ENCODE measurements at places on chromosomes 2 and 18.

- no peak for DNase-seq
Observed at GRCh38 chr2:26721115-26722032, 28.9 kb downstream of the KCNK3 start.

DNA sequence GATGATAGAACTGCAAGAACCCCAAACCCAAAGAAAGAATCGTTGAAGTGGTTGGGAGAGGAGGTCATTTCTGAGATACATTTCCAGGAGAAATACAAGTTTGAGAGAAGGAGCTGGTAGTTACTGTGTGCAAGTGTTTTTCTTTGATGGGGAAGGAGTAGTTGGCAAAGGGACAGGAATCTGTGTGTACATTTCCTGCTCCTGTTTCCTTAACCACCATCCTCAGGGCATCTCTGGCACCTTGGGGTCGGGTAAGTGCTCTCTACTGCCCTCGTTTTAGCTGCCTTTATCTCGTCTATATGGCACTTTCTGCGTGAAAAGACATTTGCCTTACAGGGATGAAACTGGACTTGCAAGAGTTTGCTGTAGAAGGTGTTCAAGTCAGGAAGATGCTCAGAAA, 27.3 kb downstream of the CDC42EP3 start:
- DNase-seq, result no peak

GRCh38 chr2:28951910-28952835, 28.9 kb upstream of the TOGARAM2 start:
- DNase-seq, result no peak

GRCh38 chr18:5444847-5445246, 99.0 kb downstream of the EPB41L3 start:
- no peak for DNase-seq

DNA sequence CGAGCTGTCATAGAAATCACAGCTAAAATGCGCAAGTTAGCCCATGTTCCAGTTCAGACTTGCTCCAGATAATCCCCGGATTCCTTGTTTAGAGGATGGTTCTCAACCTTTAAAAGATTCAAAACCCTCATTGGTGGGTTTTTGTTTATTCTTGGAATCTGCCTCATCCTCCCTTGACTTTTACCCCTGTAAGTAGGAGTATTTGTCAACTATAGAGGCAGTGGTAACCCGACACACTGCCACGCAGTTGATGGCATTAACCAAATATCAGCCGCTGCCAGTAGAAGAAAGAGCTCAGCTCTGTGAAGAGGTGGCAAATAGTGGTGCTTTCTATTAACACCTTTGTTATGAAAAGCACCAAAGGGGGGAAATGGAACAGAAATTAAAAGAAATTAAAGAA, 40.4 kb upstream of the SELENOI start:
- DNase-seq, result no peak

DNA sequence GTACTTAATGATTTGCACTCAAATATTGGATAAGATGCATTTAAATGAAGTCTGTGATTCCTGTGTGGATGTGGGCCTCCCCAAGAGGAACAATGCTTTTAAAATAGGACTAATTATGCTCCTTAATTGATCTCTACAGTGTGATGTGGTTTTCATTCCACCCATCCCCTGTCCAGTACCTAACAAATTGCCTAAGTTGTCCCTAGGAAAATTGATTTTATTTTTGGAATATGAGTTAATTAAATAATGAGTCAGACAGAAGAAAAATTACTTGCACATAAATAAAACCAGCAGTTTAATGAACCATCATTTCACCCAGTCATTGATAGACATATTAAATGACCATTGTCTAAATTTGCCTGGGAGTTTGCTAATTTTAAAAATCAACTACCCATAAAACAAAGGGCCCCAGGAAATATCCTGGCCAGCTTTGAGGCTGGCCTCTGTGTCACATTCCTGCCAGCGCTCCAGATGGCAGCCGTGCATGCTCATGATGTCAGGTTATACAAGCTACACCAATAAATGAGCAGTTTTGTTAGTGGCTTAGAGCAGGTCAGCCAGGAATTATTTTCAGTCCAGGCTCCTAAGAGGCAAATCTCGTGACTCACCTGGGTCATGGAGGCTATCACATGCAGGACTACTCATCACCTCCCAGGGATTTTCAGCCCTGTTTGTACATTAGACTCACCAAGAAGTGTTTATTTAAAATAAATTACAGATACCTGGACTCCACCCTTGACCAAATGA, 31.9 kb downstream of the ABHD3 start:
- DNase-seq, result no peak

DNA sequence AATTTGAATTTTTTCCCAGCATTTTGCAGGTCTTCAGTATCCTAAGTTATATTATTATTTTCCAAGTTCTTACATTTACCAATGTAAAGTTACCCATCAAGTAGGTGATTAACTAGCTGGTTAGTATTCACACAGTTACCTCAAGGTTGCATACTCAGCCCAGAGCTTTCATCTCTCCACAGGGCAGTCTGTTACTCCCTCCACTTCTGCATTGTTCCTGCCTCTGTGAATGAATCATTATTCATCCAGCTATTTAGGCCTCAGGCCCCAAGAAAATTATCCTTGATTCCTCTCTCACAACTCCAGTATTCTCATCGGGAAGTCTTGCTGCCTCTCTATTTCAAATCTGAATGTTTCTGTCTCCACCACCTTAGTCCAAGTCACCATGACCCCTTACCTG, 92.2 kb downstream of the SMC6 start:
- no peak for DNase-seq

DNA sequence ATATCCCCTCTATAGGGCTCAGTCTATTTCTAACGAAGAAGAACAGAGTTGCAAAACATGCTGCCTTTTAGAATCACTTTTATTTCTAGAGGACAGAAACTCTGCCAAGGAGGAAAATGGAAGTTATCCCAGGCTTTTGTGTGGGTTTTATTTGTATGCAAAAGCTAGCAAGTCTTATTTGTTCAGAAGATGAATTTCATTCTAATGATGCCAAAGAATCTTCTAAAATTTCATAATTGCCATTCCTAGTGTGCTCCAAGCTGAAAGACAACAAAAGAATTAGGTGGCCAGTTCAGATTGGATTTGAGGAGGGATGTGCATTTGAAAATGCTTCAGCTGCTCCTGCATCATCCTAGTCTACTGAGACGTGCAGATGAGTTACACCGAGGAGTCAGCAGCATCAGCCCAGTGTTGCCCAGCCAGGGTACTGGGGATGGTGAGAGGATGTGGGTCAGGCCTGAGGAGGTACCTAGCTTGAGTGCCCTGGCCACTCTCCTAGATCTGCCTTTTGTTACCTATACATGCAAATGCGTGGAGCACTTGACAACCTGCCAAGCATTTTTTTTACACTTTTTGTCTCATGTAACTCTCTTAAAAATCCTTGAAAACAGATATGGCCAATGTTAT, 80.1 kb downstream of the KCNS3 start:
- no peak for DNase-seq

- DNase-seq, result no peak
Observed at GRCh38 chr2:8956774-8957173, 46.7 kb downstream of the MBOAT2 start.

DNA sequence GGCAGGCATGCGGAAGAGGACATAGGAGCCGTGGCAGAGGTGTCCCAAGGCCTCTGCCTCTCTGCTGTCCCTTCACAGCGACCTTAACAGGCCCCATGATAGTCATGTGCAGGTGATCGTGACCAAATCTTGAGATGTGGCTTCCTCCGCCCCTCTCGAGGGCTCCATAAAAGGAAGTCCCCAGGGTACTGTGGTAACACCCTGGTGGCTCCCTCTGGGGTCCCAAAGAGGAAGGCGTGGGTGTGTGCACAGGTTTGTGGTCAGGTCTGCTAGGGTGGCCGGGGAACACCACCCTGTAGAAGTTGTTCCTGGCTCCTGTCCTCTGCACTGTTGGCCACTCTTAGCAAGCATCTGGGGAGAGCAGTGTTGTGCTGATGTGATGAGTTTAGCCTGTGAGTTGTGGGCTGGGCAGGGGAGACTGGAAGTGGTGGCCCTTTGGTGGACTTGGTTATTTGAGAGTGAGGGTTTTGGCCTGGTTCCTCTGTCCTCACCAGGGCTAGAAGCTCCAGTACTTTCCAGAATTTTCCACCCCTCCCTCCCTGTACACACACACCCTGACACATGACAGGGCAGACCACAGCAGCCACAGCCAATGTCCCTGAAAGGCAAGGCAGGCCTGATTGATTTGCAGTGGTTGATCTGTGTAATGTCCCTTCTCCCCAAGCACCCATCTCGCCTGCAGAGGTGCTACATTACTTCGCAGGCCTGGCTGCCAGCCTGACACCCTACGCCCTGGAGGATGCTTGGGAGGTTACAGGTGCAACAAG, 68.9 kb upstream of the BOD1L2 start:
- no peak for DNase-seq

DNA sequence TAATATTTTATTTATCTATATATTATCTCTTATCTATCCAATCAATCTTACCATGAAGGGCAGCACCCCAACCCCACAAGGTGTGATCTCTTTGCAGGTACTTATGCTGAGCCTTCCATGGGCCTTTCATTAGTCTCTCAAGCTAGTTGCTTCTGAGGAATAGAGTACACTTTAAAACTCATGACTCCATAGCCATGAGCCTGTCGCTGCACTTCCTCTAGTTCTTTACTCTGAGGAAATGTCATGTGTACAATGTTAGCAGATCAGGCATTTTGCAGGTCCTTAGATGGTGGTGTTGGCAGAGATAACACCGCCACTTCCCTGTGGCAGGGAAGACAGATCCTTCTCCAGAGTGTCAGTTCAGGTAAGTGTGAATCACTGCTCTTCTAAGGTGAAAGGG, 29.5 kb upstream of the STAT4 start:
- DNase-seq, result no peak

- no peak for DNase-seq
Observed at GRCh38 chr18:48318436-48318835, 90.7 kb downstream of the ZBTB7C start.

DNA sequence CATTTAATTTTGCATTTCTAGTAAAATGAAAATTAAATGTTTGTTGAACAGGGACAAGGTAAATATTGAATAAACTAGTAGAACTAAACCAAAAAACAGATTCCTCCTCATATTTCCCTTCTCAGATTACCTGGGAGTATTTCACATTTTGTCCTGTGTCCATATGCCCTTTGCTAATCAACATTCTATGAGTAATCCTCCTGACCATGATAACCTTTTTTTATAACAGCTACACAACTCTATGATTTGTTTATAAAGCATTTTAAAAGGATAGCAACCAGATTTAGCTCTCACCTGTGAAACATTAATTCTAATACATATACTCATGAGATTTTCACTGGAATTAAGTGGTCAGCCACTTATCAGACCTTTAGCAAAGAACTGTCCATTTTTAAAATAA, 7.1 kb upstream of the DSG2 start:
- no peak for DNase-seq

- no peak for DNase-seq
Observed at GRCh38 chr2:28469947-28470535, 25.8 kb upstream of the PLB1 start.

DNA sequence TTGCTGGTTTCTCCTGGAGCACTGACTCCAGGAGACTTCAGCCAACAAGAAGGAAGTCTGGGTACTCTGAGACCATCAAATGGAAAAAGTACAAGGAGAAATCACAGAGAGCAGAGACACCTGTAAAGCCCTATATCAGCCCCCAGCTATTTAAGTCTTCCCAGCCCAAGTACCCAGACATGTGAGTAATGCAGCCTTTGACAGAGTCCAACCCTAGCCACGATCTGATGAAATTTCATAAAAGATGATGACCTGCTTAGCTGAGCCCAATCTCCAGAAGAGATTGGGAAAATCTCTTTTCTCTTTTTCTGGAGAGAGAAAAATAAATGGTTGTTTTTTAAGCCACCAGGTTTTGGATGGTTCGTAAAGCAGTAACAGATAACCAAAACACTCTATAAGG, 196.6 kb downstream of the NBAS start:
- DNase-seq, result no peak

GRCh38 chr18:46037512-46038305, 34.4 kb downstream of the PSTPIP2 start:
- DNase-seq, result no peak

GRCh38 chr2:85680707-85681371, 12.8 kb upstream of the SFTPB start:
- DNase-seq, result no peak

DNA sequence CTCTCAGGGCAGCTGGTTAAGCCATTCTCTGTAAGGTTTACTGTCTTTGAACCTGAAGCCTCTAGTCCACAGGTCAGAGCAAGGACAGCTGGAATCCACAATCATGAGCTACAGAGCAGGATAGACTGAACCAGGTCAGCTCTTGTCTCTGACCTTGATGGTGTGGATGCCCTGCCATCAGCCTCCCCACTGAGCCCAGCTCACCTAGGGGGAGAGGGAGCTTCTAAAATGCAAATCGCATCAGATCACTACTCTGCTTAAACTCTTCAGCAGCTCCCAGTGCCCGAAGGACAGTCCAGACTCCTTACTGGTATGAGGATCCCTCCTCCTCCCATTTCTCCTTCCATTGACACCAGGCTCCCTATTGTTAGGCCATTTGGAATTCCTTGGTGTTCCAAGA, 255.3 kb upstream of the CCDC68 start:
- DNase-seq, result no peak

GRCh38 chr2:241835611-241836010, 23.1 kb downstream of the PDCD1 start:
- no peak for DNase-seq
